ENCODE measurements at places on chromosomes 3 and 15.

DNA sequence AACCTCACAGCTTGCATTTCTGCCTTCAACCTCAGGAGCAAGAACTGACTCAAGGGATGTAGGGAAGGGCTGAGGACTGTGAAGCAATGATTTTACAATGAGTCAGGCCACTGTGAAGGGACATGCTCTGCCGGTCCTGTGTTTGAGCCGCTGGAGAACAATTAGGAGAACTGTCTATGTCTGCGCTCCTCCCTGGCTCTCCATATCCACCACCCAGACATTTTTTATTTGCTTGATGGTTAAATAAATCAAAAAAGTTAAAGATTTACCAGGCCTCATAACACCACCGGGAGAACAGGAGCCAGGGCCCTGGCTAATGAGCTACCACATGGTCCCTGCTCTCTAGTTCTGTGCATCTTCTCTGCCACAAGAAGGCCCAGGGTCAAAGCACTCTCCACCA lies 29.6 kb downstream of the SEC61A1 start:
- no peak for DNase-seq

DNA sequence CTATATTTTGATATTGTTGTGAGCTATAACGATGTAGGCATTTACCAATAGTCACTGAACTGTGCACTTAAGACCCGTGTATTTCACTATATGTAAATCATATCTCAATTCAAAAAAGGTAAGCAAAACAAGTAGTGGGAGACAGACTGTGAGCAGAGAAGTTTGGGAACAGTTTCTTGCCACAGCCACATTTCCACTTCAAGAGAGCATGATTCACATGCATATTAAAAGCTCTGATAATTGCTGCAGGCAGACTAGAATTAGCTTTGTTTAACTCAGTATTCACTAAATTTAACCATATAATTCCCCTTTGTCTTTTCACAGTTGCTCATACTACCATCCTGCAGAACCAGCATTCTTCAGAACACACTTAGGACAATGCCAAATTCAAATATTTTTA lies 168.4 kb upstream of the ZNF385D start:
- DNase-seq, result no peak

- DNase-seq, result peak; percentile 90
These were observed 10.0 kb downstream of the CMTM7 start for GRCh38 chr3:32401556-32402081.

GRCh38 chr15:25345943-25346342 lies 92.9 kb downstream of the UBE3A start:
- peak; percentile 83 for DNase-seq

DNA sequence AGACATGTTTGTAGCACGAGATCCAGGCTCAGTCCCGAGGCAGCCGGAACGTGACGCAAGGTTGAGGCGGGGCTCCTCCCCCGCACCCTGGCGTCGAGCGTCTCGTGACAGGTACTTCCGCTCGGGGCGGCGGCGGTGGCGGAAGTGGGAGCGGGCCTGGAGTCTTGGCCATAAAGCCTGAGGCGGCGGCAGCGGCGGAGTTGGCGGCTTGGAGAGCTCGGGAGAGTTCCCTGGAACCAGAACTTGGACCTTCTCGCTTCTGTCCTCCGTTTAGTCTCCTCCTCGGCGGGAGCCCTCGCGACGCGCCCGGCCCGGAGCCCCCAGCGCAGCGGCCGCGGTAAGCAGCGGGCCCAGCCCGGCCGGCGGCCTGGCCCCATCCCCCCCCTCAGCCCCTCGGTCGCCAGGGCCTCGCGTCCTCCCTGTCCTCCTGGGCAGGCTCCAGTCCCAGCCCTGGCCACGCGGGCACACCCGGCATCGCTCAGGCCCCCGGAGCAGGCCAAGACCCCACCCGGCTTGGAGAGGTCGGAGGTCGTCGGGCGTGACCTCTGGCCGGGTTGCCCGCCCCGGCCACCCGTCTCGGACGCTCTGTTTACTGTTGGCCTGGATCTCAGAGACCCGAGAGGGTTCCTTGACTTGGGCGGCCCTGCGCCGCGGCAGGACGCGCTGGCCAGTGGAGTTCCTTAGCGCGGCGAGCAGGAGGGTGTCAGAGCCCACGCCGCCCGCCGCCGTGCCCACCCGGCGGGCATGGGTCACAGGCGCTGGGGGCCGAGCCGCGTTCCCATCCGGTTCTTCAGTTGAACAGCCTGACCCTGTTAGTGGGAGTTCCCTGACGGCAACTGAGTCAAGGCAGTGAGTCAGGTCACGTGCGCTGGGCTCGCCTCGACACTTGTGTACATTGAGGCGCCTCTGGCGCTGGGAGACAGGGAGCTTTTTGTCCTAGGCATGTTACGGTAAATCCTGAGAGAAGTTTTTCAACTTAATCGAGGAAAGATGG lies at the start of gene RAB7A:
TSS of gene RAB7A (plus strand) at position 161 of the 994 bp plus-strand sequence. CDS start 69,185 bp downstream, outside the sequence.
- DNase-seq, result peak; percentile 99

DNA sequence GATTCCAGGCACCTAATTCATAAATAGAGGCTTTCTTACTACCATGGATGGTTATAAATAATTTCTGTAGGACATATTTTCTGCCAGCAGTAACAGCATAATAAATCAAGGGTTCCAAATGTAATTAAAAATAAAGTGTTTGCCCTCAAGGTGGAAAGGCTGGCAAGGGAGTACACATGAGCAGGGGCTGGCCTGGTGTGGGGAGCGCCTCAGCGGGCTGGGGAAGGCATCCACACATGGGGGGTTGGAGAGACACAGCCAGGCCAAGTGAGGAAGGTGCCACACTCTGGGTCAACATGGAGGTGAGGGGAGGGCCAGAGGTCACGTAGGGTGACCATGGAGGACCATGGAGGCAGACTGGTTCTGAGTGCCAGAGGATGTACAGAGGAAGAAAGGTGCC lies 65.8 kb upstream of the OCA2 start:
- DNase-seq, result no peak

DNA sequence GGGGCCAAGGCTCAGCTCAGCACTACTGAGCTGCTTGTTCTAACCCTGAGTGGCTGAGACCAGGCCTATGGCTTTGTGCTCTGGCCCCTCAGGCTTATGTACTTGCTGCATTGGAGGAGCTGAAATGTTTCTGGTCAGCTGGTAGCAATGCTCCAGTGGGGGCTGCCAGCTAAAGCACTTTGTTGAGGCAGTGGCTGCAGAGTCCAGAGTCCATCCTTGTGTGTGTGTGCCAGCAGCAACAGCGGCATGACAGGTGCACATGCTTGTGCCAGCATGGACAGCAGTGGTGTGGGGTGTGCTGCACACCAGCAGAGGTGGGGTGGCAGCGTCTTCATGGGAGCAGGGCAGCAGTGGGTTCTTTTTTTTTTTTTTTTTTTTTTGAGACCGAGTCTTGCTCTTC lies 169.1 kb downstream of the VPS8 start:
- DNase-seq, result no peak

- no peak for DNase-seq
These were observed 111.5 kb upstream of the ETV5 start for GRCh38 chr3:186220365-186220764.

DNA sequence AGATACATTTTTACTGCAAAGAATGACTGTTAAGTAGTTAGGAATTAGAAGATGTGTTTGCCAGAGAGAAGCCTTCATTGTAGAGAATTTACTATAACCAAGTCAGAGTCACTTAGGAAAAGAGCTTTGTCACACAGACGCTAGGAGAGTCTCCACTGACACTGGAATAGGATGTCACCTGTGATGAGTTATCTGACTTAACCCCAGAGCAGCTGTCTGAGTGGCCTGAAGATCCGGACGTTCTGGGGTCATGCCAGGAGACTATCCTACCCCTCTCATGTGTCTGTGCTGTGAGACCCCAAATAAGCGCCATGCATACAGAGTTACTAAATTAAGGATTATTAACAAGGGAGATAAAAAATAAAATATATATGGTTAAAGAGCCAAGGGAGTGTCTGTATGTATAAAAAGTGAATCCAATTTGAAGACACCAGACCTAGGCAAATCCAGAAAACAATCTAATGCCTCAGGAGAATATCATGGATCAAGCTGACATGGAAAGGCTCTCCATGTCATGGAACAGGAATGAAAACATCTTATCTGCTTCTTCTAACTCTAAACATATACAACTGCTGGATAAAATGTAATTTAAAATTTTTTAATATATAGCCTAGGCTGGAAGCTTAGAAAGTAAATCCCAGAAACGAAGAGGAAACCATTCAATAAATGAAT lies 43.5 kb downstream of the ITGB5 start:
- DNase-seq, result no peak

DNA sequence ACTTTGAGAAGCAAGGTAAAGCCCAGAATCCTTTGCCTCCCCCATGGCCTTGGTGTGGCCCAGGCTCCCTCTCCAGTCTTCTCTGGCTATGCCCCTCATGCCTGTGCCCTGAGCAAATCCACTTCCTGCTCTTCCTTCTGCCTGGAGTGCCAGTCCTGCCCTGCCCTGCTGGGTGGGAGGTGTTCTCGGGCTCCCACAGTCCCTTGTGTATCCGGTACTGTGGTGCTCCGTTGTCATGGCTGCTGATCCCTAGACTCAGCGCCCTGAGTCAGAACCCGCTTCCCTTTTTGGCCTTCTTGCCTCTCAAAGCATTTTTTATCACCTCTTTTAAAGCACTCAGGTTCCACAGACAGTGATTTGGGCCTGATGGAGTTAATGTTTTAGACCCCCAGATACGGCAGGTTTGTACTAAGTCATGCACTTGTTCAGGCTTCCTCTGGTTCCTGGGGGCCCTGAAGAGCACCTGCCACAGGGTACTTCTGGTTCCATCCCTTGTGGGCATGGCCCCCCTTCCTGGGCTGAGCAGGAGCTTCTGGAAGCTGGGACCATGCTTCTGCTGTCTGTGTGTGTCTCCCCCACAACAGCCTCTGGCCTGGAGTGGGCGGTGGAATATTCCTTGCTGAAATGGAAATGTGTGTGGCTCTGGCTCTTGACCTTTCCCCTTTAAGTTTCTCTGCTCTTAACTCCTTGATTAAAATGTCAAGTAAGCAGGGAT lies 29.6 kb upstream of the ADAMTS7 start:
- peak; percentile 58 for DNase-seq

GRCh38 chr15:47506329-47507100 lies 210.8 kb upstream of the SEMA6D start:
- no peak for DNase-seq

GRCh38 chr15:39488961-39489360 lies 91.9 kb upstream of the THBS1 start:
- DNase-seq, result no peak

DNA sequence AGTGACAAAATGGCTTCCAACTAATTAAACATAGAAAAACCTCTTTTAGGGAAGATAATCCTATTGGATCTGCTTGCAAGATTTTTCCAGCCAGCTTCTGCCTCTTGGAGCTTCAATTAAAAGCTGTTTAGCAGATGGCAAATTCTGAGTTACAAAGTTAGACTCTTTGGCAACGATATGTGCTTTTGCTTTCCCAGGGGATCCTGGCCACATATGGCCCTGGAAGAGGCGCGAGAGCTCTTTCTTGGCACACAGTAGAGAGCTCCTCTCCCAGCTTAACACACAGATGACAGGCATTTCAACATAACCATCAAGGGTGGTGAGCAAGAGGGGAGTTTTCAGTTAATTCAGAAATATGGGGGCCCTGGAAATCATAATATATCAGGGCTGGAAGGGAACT lies 41.6 kb upstream of the GALNT15 start:
- DNase-seq, result no peak

DNA sequence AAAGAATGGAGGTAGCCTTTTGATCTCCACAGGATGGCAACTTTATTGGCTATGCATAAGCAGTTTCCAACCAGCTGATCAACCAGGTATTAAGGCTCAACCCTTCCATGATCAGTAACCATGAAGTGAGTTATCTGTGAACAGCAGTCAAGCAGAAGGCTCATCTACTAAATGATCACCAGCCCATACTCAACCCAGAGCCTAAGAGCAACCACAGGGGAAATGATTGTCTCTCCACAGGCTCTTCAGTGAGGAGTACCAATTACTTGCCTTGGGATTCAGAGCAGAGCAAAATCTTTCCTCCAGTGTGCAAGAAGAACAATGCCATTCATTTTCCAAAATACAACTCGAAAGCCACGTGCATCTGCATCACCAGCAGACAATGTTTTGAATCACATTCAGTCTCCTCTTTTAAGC lies 754.8 kb downstream of the ROBO1 start:
- DNase-seq, result no peak

- DNase-seq, result no peak
These were observed 21.7 kb upstream of the ABHD10 start for GRCh38 chr3:111956995-111957734.

DNA sequence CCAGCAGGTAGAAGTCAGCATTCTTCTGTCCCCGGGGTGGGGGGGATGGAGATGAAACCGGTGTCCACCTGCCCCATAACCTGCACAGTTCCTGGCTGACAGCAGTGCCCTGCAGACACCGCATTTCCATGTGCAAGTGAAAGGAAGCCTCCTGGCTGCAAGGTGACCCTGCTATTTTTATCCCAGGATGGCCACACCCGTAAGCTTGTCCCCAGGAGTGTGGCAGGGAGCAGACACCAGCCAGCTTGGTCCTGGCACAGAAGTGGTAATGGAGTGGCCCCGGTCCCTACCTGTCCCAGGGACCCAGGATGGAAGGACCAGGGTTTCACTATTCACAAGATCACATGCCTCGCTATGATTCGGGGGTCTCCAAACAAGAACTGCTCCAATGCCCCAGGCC lies 85.3 kb upstream of the RPL32 start:
- DNase-seq, result no peak

GRCh38 chr3:104646196-104646595 lies 720.5 kb upstream of the ALCAM start:
- DNase-seq, result no peak

DNA sequence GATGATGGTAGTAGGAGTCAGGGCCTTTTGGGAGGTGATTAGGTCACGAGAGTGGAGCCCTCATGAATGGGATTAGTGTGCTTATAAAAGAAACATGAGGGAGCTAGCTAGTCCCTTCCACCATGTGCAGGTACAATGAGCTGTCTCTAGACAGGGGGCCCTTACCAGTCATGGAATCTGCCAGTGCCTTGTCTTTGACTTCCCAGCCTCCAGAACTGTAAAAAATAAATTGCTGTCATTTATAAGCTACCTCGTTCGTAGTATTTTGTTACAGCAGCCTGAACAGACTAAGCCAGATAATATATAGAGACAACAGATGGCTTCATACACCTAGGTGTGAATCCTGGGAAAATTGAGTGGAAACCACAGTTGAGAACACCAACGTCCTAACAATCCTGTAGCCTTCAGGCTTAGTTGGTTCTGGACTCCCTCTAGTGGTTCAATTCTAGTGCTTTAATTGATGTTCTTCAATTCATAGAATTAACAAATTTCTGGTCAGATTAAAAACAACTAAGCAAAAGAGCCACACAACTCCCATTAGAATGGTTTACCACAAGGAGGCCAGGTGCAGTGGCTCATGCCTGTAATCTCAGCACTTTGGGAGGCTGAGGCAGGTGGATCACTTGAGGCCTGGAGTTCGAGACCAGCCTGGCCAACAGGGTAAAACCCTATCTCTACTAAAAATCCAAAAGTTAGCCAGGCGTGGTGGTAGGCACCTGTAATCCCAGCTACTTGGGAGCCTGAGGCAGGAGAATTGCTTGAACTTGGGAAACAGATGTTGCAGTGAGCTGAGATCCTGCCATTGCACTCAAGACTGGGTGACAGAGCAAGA lies 21.3 kb upstream of the GATM start:
- no peak for DNase-seq
